ENCODE measurements at places on chromosomes 12 and 14.
A peak's percentile ranks its signal among the peaks of the same experiment; 100 is the strongest.

- no peaks in the 10 kb centered on the region for H3K27me3 ChIP-seq
- no peak overlapping the region for H3K27ac ChIP-seq
- H3K36me3 ChIP-seq, result no peaks in the 10 kb centered on the region
- no peak overlapping the region for H3K4me3 ChIP-seq
Observed at GRCh38 chr14:67835596-67835995, 16.0 kb downstream of the RAD51B start.

- DNase-seq, result no peak
- H3K27me3 ChIP-seq, result no peaks in the 10 kb centered on the region
- H3K36me3 ChIP-seq, result no peaks in the 10 kb centered on the region
- no peak overlapping the region for H3K4me3 ChIP-seq
Observed at GRCh38 chr12:60415351-60415750, 819.5 kb downstream of the SLC16A7 start.

- peaks cover 24% of the 10 kb centered on the region for H3K4me1 ChIP-seq
- H3K27me3 ChIP-seq, result no peaks in the 10 kb centered on the region
- no peaks in the 10 kb centered on the region for H3K36me3 ChIP-seq
- no peak overlapping the region for H3K4me3 ChIP-seq
- peak overlapping the region; percentile 86 for H3K27ac ChIP-seq
- no peak for DNase-seq
Observed at GRCh38 chr12:14261861-14262260, 103.6 kb upstream of the ATF7IP start.

- H3K4me1 ChIP-seq, result no peaks in the 10 kb centered on the region
- H3K4me3 ChIP-seq, result no peak overlapping the region
- H3K27ac ChIP-seq, result no peak overlapping the region
- no peaks in the 10 kb centered on the region for H3K36me3 ChIP-seq
- DNase-seq, result no peak
Observed at GRCh38 chr14:40053416-40053815, 621.2 kb upstream of the FBXO33 start.

- no peaks in the 10 kb centered on the region for H3K27me3 ChIP-seq
- H3K4me1 ChIP-seq, result no peaks in the 10 kb centered on the region
- no peak for DNase-seq
- no peak overlapping the region for H3K27ac ChIP-seq
- no peak overlapping the region for H3K4me3 ChIP-seq
Observed at GRCh38 chr12:77124767-77125166, 59.4 kb upstream of the E2F7 start.

DNA sequence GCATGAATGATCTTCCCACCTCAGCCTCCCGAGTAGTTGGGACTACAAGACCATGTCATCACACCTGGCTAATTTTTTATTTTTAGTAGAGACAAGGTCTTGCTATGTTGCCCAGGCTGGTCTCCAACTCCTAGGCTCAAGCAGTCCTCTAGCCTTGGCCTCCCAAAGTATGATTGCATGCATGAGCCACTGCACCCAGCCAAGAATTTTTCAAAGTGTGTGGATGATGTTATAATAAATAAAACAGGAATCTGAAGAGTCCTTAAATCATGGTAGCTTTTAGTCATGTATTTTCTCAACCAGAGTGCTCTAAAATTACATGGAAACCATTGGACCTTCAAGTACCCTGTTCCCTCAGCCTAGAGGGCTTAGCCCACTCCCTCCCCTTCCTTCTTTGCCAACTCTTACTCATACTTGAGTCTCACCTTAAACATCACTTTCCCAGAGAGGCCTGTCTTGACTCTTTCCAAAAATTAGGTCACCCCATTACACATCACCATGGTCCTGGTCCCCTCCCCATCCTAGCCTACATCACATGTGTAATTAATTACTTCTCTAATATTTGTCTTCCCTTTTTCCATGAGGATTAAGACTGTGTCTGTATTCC, 52.2 kb upstream of the BICDL1 start:
- H3K27me3 ChIP-seq, result no peaks in the 10 kb centered on the region
- H3K27ac ChIP-seq, result no peak overlapping the region
- H3K4me3 ChIP-seq, result no peak overlapping the region
- H3K36me3 ChIP-seq, result no peaks in the 10 kb centered on the region
- no peak for DNase-seq
- H3K4me1 ChIP-seq, result no peaks in the 10 kb centered on the region
